ENCODE measurements at places on chromosomes 6 and 20. TPM values are rescaled to one million over a fixed set of nuclear protein-coding genes. Genes with fewer than 3 reads are reported as not detected.

Gene KHDRBS2
- total RNA-seq = not detected

Gene SLC22A2
- total RNA-seq = not detected

Gene CALHM5
- 1.6 TPM for total RNA-seq

Gene PGC
- not detected for total RNA-seq

Gene CST1
- total RNA-seq = not detected

Gene MACROD2
- total RNA-seq = 6.7 TPM

- H3K27ac ChIP-seq = no peak overlapping the region
- no peak overlapping the region for H3K4me3 ChIP-seq
- no peaks in the 10 kb centered on the region for H3K36me3 ChIP-seq
- no peak for DNase-seq
Observed at GRCh38 chr6:4270776-4271175, 135.4 kb upstream of the ECI2 start.

- no peak overlapping the region for H3K27ac ChIP-seq
- H3K27me3 ChIP-seq = no peaks in the 10 kb centered on the region
- H3K36me3 ChIP-seq = no peaks in the 10 kb centered on the region
- no peak for DNase-seq
Observed at GRCh38 chr6:165556116-165556843, 106.8 kb downstream of the PDE10A start.

- no peak overlapping the region for H3K4me3 ChIP-seq
- no peaks in the 10 kb centered on the region for H3K27me3 ChIP-seq
- no peak for DNase-seq
- no peaks in the 10 kb centered on the region for H3K36me3 ChIP-seq
Observed at GRCh38 chr6:75326557-75327258, 42.1 kb upstream of the TMEM30A start.
